ENCODE measurements at places on chromosomes 5 and 9.

GRCh38 chr9:104177676-104178075 lies 83.6 kb downstream of the SMC2 start:
- no peak for DNase-seq

GRCh38 chr9:91995000-91995655 lies 45.1 kb upstream of the ROR2 start:
- no peak for DNase-seq

GRCh38 chr9:105693435-105694189 lies 729 bp upstream of the TMEM38B start:
- DNase-seq = peak; percentile 10

DNA sequence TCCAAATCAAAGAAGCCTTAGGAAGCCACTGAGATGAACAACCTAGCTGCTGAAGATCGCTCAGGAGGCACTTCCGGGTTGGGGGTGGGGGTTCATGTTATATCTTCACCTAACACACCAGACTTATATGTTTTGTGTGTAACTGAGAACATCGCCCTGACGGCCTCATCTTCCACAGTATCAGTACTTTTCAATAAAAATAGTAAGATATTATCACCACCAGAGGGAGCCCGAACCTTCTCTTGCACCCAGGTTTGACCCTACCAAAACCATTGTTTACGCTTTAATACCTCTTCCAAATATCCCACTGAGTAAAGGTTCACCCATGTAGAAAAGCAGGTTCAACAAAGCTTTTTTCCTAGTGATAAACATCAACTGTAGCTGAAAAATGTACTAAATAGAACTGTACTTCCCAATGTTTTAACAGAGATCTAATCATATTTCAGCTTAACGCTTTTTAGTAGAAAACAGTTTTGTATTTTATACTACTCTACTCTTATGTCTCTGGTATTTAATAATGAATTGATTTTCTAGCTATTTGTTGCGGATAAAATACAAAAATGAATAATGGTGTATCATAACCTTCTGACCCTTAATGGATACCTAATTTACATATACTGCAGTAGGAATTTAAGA lies 244.0 kb downstream of the EPB41L4A start:
- peak; percentile 14 for DNase-seq

DNA sequence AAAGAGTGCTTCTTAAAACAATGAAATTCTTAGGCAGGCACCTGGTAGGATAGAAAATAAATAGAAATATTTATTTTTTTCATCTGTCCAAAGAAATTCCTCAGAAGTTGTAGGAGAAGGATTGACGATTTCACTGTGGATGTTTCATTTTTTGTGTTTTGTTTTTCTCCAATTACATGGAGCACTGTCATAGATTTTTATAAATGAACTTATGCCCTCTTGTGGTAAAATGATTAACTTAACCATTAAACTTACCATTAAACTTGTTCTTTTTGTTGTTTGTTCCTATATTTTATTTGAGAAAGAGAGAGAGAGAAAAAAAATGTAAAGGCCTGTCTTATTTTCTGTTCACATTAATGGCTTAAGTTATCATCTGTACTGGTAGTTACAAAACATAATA lies 339.2 kb downstream of the PRR16 start:
- no peak for DNase-seq

DNA sequence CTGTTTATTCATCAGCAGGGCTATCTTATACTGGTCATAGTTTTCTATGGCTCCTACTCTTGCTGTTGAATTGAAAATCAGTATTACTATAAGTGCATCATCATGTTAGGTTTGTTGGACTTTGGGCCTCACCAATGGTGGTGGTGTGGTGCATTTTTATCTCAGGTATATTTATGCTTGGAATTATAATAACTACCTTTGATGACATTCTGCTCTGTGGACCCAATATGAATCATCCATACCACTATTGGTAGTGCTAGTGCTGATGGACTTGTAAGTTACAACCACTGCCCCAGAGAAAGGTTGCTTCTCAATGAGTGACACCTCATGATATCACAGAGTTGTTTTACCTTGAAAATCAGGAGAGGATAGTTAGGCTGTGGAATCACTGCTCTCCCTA lies 28.0 kb downstream of the IL9 start:
- no peak for DNase-seq

- no peak for DNase-seq
Measured at GRCh38 chr9:122821278-122821943, 7.0 kb downstream of the PDCL start.
